ENCODE measurements at places on chromosomes 4 and X.

DNA sequence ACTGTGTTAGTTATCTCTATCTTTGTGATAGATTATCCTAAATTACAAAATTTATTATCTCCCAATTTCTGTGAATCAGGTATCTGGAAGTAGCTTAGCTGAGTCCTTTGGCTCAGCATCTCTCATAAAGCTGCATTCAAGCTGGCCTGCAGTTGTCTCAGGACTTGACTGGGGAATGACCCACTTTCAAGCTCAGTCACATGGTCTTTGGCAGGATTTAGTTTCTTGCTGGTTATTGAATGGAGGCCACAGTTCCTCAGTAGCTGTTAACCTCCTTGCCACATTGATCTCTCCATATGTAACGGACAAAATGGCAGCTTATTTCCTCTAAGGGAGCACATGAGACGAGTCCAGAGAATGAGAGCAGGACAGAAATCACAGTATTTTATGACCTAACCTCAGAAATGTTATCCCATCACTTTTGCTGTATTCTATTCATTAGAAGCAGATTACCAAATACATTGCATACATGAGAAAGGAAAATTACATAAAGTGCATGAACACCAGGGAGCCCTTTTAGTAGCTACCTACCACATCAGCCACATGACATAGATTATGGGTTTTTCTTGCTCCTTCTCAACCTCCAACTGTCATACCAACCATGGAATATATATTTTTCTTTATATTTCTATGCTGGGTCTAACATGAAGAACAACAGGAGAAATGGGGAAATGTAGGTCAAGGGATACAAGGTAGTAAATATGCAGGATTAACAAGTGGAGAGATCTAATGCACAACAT lies 730.1 kb downstream of the CCSER1 start:
- DNase-seq, result no peak

GRCh38 chrX:48490661-48491060 lies 14.7 kb downstream of the FTSJ1 start:
- no peak for DNase-seq

- no peak for DNase-seq
Observed at GRCh38 chr4:104930298-104930697, 216.4 kb upstream of the TET2 start.

DNA sequence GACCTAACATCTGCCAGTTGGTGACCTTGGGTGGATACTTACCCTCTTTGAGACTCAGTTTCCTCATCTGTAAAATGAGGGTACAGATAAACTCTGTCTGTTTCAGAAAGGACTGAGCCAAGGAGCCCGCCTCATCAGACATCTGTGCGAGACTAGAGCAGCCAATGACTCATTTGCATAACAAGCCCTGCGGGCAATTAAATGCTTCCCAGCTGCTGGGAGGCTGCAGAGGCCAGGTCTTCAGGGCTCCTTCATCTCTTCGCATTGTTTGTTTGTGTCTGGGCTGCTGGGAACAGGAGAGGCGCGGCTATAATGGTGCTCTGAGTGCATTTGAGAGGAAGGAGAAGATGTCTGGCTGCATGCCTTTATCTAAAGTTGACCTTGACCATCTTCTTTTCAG lies 85.0 kb downstream of the ADRA2C start:
- no peak for DNase-seq
